ENCODE measurements at places on chromosomes 12 and 14. TPM values are rescaled to one million over a fixed set of nuclear protein-coding genes. Genes with fewer than 3 reads are reported as not detected.

IGF1 gene
- 30.3 TPM for total RNA-seq

INHBC gene
- not detected for total RNA-seq

KLRC3 gene
- not detected for total RNA-seq

GRCh38 chr14:64659366-64659765 lies 44.9 kb upstream of the PLEKHG3 start:
- no peak for DNase-seq

- DNase-seq, result no peak
Observed at GRCh38 chr12:25052196-25052913, 103.5 kb upstream of the BCAT1 start.

DNA sequence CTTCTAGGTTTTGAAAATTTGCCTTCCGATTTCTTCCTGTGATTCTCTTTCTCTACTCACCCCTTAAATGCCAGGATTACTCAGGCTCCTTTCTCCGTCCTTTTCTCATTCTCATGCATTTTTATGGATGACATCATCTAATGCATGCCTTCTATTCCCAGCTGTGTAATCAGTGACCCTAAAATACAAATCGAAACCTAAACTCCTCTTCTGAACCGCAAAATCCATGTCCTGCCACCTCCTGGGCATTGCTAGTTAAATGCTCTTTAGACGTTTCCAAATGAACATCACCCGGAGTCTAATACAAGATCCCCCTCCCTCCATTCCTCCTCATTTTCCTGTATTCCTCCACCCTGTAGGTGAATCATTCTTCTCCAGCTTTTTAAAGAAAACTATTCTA lies 1703.1 kb upstream of the FLRT2 start:
- DNase-seq, result no peak

DNA sequence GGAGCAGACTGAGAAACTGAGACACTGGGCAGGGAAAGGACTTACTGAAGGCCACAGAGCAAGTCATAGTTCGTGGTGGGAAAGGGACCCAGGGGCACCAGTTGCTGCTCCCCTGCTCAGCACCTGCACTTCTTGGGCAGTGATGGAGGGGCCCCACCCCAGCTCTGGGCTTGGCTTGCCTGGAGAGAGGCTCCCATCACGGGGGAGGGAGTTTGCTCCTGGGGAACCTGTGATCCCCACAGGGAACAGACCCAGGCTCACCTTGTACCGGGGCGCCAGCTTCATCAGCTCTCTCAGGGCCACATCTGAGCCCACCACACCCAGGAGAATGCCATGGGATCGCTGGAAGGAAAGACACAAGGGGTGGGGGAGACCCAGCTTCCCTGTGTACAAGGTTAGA lies 39.8 kb downstream of the CACNA2D4 start:
- DNase-seq, result no peak

GRCh38 chr12:119071638-119072231 lies 90.4 kb downstream of the SRRM4 start:
- no peak for DNase-seq

GRCh38 chr12:122738571-122738970 lies 7.9 kb upstream of the HCAR1 start:
- no peak for DNase-seq

- no peak for DNase-seq
Observed at GRCh38 chr12:108468196-108468968, 46.7 kb upstream of the FICD start.

DNA sequence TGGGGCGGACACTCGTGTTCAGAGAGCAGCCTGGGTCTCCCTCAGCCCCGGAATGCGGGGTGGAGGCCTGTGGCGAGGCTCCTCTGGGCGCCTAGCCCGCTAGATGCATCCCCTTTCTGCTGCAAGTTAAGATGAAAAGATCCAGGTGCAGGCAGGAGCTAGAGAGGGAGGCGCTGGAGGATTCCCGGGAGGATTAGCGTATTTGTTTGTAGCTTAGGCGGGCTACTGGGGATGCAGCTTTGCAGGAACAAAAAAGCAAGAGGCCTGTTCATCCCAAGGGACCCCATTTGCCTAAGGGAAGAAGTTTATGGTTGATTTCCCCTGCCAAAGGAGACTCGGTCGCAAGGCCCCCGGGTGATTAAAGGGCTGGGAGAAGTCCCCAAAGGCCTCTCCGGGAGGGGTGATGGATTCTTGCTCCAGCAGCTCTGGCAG lies 824 bp downstream of the CCDC177 start:
- no peak for DNase-seq

- peak; percentile 50 for DNase-seq
Observed at GRCh38 chr14:68476212-68477109, 316.4 kb downstream of the ZFP36L1 start.

DNA sequence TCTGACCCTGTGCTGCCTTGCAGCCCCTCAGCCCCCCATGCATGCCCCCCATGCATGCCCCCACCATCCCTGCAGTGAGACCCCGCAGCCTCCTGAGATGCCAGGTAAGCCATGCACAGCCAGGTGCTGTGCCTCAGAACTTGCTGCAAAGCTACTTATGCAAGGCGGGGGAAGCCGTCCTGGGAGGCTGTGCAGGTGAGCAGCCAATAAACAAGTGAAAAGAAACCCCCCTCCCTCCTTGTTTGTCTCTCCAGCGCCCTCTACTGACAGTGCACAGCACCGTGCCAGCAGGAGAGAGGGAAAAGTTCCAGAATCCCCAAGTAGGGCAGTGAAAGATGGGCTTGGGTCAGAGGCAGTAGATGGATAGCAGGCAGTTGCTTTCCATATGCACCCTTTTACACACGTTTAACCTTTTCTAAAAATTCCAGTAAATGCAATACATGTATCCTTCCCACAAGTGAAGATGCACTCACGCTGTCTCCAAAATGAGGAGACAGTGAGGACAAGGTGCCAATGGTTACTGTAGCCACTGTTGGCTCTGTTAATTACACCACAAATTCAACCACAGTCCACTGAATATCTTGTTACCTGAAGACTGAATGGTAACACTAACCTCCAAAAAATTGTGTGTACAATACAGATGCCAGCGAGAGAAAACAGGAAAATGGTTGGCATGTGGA lies 18.0 kb downstream of the TNFAIP2 start:
- no peak for DNase-seq

DNA sequence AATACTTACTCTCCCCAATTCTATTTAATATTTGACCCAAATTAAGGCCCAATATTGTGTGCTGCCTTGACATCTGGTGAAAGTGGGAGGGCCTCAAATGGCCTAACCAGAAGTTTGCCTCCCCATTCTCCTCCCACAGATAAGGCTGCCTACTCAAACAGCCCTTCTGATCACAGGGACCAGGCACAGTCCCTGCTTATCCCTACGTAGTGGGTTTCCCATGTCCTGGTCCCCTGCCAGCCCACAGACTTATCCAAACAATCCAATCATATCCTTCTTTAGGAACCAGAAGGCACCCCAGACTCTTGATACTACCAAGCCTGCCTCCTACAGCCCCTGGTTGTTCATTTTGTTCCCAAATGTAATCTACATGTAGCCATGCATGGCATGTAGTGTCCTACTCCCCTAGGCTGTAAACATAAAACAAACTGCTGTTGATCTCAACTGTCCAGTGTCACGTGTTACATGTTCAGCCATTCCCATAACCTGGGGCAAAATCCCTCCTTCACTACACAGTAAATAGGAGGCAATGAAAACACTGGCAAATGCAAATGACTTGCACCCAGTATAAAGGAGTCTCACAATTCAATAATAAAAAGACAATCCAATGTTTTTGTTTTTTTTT lies 49.3 kb downstream of the EEA1 start:
- DNase-seq, result no peak

DNA sequence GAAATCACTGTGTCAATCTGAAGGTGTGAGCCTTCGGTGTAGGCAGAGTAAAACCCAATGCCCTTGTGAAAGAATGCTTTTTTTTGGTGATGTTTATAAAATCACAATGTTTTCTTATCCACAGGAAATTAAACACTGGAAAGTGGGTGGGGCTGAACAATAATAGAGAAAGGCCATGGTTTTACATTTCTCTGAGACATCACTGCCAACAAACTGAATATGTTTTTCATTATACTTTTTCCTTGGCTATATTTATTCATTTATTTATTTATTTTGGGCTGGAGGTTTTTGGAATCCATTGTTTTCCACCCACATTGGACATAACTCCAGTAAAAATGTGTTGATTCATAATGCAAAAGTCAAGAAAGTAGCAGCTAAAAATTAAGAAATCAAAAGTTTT lies 16.9 kb downstream of the LRRK2 start:
- no peak for DNase-seq

FAM90A1 gene
- 0.16 TPM for total RNA-seq

MMP17 gene
- 1.1 TPM for total RNA-seq

- no peak for DNase-seq
Observed at GRCh38 chr14:70139384-70139783, 49.4 kb downstream of the SLC8A3 start.

DNA sequence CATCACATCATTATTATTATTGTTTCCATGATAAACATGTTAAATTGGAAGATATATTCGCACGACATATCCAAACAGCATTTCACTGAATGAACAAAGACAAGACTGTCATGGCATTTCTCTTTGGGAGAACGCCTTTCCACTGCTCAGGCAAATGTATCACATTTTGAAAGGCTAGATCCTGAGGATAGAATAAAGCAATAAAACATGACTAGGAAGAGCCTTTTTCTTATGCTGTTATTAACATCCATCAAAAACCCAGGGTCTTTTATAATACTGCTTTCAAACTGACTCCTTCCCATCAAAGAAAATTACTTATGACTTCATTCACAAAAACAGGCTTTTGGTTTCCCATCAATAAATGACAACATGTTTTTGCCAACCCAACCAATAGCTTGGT lies 630.9 kb downstream of the TMTC2 start:
- DNase-seq, result no peak

- no peak for DNase-seq
Observed at GRCh38 chr12:90593596-90594295, 361.2 kb downstream of the CCER1 start.

DNA sequence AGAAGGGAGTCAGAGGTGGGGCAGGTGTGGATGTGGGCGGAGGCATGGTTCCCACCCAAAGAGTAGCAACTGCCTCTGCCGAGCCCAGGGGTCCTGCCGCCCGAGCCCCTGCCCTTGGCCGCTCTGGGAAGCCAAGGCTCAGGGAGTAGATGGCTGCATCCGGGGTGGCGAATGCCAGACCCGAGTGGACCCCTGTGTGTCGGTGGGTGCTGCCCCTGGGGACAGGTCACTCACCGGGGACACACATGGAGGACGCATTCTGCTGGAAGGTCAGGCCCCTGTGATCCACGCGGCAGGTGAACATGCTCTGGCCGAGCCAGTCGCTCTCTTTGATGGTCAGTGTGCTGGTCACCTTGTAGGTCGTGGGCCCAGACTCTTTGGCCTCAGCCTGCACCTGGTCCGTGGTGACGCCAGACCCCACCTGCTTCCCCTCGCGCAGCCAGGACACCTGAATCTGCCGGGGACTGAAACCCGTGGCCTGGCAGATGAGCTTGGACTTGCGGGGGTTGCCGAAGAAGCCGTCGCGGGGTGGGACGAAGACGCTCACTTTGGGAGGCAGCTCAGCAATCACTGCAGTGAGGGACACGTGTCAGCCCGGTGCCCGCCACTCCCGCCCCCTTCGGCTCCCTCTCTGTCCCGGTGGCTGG lies 329.0 kb downstream of the TMEM121 start:
- DNase-seq, result no peak

TAS2R9 gene
- not detected for total RNA-seq

DNA sequence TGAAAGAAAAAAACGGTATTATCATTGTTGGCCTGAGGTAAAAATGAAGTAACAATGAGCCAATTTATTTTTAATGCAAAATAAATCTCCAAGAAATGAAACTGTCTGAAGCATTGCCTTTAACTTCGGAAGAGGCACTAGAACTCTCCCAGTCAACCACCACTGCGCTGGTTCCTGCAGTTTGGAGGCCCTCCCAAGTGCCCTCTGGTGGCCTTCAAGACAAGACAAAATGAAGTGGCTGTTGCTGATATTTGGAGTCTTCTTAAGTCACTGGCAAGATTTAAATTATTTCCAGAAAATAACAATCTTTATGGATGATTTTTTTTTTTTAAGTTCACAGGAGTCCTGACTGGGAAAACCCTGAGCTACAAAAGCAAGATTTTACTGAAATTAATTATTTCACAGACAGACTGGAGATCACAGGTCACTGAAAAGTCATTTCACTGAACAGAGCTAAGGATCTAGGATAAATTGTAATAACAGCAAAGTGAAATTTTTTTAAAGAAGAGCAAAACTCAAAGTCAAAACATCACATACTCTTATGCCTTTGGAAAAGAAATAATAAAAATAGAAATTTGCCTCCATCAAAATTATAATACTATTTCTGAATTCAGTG lies 58.2 kb downstream of the DICER1 start:
- peak; percentile 64 for DNase-seq

- DNase-seq, result no peak
Observed at GRCh38 chr14:103633391-103633790, 4.4 kb downstream of the KLC1 start.

SERPINA9 gene
- not detected for total RNA-seq

- DNase-seq, result no peak
Observed at GRCh38 chr12:39780411-39780912, 160.9 kb upstream of the ABCD2 start.

- DNase-seq, result no peak
Observed at GRCh38 chr14:37585971-37586796, 8.9 kb downstream of the FOXA1 start.
